ENCODE measurements at places on chromosomes 4 and X. TPM values are rescaled to one million over a fixed set of nuclear protein-coding genes. Genes with fewer than 3 reads are reported as not detected.

KIF4A gene
- 41.3 TPM for total RNA-seq

IQCM gene
- not detected for total RNA-seq

DNA sequence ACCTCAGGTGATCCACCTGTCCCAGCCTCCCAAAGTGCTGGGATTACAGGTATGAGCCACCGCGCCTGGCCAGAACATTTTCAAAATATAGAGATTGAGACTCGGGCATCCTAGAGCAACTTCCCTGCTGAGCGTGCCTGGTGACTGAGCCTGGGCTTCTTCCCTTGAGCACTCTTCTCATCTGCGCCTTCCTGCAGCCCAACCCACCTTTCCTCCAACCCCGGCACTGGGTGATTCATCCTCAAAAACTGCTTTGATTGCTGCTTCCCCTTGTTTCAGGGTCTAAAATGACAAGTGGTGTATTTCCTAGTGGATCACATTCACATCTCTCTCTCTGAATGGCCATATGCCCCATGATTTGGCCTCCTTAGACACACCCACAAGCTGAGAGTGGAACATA, 37.8 kb downstream of the PHKA2 start:
- no peak overlapping the region for H3K4me3 ChIP-seq
- H3K36me3 ChIP-seq: no peaks in the 10 kb centered on the region
- no peaks in the 10 kb centered on the region for H3K27me3 ChIP-seq
- H3K27ac ChIP-seq: no peak overlapping the region

- H3K27me3 ChIP-seq: no peaks in the 10 kb centered on the region
- peaks cover 14% of the 10 kb centered on the region for H3K36me3 ChIP-seq
- no peak overlapping the region for H3K4me3 ChIP-seq
- no peak overlapping the region for H3K27ac ChIP-seq
- no peak for DNase-seq
- no peaks in the 10 kb centered on the region for H3K4me1 ChIP-seq
Measured at GRCh38 chr4:47873877-47874541, 36.1 kb upstream of the CORIN start.
